ENCODE measurements at places on chromosomes 1 and 21.

DNA sequence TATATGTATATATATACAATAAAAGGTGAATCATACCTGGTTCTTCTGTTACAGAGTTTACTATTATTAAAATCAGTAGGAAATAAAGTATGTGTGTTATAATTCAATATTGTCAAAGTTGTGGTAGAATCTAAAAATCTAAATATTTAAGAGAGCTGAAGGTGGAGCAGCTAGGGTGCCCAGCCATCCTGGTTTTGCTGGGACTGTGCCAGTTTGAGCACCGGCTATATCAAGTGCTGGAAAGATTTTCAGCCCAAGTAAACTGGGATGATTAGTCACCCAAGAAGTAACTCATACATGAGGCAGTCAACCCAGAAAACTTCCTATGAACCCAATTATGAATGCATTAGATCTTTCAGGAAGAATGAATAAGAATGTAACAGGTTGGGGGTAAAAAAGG, 16.9 kb upstream of the KRTAP19-5 start:
- no peaks in the 10 kb centered on the region for H3K27me3 ChIP-seq
- H3K27ac ChIP-seq = no peak overlapping the region
- no peaks in the 10 kb centered on the region for H3K4me1 ChIP-seq
- no peak for DNase-seq
- no peak overlapping the region for H3K4me3 ChIP-seq
- H3K36me3 ChIP-seq = no peaks in the 10 kb centered on the region

DNA sequence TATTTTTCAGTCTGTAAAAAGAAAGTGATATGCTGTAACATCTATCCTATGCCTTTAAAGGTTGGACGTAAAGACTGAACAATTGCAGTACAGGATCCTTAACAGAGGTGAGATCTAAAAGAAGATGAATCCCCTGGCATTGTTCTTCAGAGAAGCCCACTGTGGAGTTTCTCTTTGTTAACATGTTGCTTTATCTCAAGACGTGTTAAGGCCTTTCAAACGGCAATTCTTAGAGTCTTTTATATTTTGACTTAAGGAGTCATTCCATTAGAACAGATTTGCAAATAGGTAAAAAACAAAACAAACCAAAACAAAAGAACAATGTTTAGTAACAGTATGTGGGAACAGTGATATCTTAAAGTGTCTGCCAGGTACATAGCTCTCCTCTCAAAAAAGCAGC, 225.1 kb upstream of the ZP4 start:
- no peak overlapping the region for H3K4me3 ChIP-seq
- H3K27me3 ChIP-seq = no peaks in the 10 kb centered on the region
- no peak overlapping the region for H3K27ac ChIP-seq
- DNase-seq = no peak

DNA sequence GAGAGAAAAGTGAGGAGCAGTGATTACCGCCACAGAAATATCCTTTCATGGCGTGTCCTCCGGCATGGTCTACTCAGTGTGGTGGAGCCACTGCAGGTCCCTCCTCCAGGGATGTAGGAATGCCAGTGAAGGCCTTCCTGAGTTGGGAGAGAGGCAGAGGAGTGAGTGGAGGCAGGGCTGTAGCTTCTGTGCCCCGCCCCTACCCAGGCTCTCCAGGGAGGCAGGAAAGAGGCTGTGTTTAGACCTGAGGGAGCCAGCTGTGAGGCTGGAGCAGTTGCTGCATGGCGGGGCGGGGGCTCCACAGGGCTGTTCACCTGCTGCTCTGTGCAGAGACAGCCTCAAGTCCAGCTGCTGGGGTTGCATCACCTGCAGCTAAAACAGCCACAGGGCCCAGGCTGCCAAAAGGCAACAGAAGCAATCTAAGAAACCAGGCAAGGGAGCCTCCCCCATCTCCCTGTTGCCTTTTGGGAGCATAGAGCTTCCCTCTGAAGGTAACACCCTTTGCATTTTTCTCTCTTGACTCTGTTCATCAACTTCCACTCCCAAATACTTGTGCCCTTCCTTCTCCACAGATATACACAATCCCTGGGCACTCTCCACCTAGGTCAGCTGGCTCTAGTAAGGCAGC, 801 bp upstream of the ANXA9 start:
- H3K4me1 ChIP-seq = peaks cover 20% of the 10 kb centered on the region
- no peak overlapping the region for H3K27ac ChIP-seq
- DNase-seq = no peak
- H3K4me3 ChIP-seq = no peak overlapping the region
- H3K36me3 ChIP-seq = no peaks in the 10 kb centered on the region

DNA sequence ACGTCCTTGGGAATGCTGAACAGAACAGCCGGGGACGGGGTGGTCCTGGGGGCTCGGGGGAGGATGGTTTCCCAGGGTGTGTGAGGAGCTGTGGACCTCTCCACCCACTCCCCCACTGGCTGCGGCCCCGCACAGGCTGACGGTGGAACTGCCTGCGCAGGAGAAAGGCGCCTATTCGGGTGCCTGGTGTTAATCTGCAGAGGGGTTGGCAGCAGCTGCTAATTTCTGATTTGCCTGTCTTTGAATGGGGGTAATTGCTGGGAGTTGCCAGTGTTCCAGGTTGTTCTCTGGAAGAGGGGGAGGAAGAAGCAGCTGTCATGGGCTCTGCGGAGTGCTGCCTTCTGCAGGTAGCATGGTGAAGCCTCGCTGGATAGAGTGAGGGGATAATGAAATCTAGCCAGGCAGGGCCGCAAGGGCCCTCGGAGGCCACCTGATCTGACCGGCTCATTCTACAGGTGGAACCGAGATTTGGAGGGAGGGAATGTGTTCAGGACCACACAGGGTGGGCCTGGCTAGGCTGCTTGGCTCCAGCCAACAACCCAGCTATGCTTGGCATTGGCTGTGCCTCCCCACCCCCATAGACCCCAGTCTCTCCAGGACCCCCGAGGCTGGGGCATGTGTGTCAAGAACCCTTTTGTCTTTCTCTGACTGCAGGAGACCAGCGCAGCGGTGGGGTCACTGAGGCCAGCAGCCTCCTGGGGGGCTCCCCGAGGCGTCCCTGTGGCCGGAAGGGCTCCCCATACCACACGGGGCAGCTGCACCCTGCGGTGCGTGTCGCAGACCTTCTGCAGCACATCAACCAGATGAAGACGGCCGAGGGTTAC, 67.1 kb downstream of the PTPRU start:
- H3K27ac ChIP-seq = no peak overlapping the region
- no peaks in the 10 kb centered on the region for H3K4me1 ChIP-seq
- H3K27me3 ChIP-seq = no peaks in the 10 kb centered on the region
- H3K4me3 ChIP-seq = no peak overlapping the region
- no peak for DNase-seq

GRCh38 chr1:112849425-112850033, 106.5 kb downstream of the SLC16A1 start:
- H3K36me3 ChIP-seq = no peaks in the 10 kb centered on the region
- DNase-seq = peak; percentile 23
- no peak overlapping the region for H3K27ac ChIP-seq

DNA sequence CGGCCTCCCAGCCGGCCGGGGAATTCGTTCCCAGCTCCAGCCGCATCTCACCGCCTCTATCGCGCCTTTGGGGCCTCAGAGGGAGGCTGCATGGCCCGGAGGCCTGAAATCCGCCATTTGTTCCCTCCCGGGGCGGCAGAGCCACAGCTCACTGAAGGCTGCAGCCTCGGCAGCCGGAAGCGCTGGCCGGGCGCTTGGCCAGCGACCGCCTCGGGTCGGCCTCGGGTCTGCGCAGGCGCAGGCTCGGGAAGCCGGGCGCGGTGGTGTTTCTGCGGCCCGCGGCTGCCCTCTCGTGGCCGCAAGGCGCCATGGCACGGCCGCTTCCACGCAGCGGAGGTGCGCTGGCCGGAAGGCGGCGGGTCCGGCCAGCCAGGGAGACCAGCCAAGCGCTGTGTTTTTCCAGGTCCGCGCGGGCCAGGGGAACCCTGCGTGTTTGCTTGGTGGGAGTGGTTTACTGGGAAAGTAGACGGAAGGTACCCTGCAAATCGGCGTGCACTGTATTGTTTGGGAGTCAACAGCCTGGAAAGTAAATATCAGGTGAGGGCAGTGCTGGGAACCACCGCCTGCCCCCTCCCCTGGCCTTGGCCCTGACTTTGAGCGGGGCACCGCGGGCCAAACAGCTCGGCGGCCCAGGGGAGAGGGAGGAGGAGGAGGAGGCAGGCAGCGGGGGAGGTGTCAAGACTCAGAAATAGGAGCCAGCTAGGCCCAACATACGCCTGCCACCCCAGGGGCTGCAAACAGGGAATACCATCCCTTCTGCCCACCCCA, 52.7 kb upstream of the CD34 start:
- H3K27ac ChIP-seq = peak overlapping the region; percentile 62
- H3K4me1 ChIP-seq = peaks cover 25% of the 10 kb centered on the region
- no peaks in the 10 kb centered on the region for H3K36me3 ChIP-seq
- DNase-seq = peak; percentile 87

DNA sequence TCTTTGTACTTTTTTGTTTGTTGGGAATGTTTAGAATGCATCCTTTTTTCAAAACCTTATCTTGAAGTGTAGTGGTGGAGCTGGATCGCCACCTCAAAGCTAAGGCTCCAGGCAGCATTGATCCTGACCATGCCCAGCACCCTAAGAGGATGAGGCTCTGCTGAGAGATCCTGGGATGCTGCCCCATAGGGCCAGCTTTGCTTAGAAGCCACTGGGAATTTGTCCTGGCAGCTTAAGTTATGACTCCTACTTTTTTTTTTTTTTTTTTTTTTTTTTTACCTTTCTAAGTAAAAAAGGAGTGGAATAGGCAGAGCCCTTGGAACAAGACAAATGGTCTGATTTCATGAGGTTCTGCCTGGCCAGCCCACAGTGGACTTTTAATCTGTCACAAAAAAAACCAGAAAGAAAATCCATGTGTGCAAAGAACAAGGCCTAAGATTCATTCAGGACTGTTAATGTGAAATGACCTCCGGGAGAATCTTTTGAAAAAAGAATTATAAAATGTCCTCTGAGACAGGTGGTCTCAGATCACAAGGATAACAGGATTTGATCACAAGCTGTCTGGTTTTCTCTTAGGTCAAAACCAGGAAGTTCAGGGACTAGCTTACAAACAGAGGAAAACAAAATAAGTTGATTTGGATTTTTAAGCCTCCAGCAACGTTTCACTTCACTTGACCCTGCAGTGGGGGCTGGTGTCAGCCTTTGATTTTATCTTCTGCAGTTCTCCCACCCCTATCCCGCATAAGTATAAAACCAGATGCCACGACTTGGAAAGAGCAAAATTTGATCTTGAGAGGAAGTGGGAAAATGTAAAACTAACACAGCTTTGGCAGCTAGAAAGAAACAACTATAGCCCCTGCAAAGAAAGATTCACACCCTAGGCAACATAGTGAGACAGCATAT, 25.9 kb upstream of the RAP1A start:
- peaks cover 50% of the 10 kb centered on the region for H3K4me1 ChIP-seq
- no peak overlapping the region for H3K4me3 ChIP-seq
- H3K27ac ChIP-seq = peak overlapping the region; percentile 70

DNA sequence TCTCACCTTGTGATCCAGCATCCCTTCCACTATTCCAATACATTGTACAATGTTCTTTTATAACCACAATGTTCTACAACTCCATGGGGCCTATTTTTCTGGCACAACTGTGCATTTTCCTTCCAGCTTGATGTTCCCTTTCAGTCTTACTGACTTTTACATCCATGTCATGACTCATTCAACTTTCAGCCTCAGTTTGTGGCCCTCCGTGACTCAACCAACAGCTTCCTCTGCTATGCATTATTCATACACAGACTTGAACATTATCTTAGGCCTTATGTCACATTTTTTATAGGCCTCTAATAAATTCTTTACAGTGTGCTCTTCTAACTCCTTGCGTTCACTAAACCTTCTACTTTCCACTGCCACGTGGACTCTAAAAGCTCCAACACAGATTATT, 119.4 kb upstream of the PRMT6 start:
- no peak for DNase-seq
- no peak overlapping the region for H3K4me3 ChIP-seq
- H3K36me3 ChIP-seq = no peaks in the 10 kb centered on the region
- H3K4me1 ChIP-seq = no peaks in the 10 kb centered on the region
- H3K27me3 ChIP-seq = no peaks in the 10 kb centered on the region

- H3K27me3 ChIP-seq = no peaks in the 10 kb centered on the region
- H3K4me3 ChIP-seq = no peak overlapping the region
- H3K4me1 ChIP-seq = no peaks in the 10 kb centered on the region
- H3K36me3 ChIP-seq = no peaks in the 10 kb centered on the region
Measured at GRCh38 chr21:26388731-26389231, 184.3 kb downstream of the CYYR1 start.

DNA sequence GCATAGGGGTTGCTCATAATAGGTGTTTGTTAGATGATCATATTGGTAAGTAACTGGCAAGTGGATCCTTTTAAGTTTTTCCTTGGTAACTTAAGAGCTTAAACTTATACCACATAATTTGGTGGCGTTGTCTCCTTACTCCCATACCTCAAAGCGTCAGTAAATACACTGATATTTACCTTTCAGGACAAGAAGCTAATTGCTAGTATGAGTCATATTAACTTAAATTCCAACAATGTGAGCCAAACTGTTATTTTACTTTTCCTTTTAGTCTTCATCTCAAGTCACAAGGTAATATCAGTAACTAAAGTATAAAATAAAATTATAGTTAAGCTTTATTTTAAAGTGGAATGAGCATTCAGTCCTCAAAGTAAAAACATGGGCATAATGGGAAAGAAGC, 9.0 kb upstream of the SH3GLB1 start:
- H3K4me1 ChIP-seq = no peaks in the 10 kb centered on the region
- no peak overlapping the region for H3K4me3 ChIP-seq
- H3K36me3 ChIP-seq = no peaks in the 10 kb centered on the region
- no peak for DNase-seq

GRCh38 chr1:221994939-221995338, 253.1 kb upstream of the DUSP10 start:
- H3K4me1 ChIP-seq = no peaks in the 10 kb centered on the region
- no peaks in the 10 kb centered on the region for H3K27me3 ChIP-seq
- DNase-seq = no peak
- no peak overlapping the region for H3K4me3 ChIP-seq

- no peak overlapping the region for H3K4me3 ChIP-seq
- H3K27me3 ChIP-seq = peaks cover 4% of the 10 kb centered on the region
- no peak overlapping the region for H3K27ac ChIP-seq
- no peaks in the 10 kb centered on the region for H3K36me3 ChIP-seq
- no peak for DNase-seq
Measured at GRCh38 chr1:213613549-213613948, 374.2 kb upstream of the PROX1 start.

- H3K27ac ChIP-seq = no peak within 1 kb of the TSS
- no peaks in the 10 kb centered on the region for H3K36me3 ChIP-seq
- no peaks in the 10 kb centered on the region for H3K4me1 ChIP-seq
- no peaks in the 10 kb centered on the region for H3K27me3 ChIP-seq
- peak; percentile 54 for DNase-seq
Measured at GRCh38 chr21:39867198-39867650, at the start of gene PCP4. PCP4 (plus strand) TSS chr21:39867438; CDS start chr21:39867502, 64 bp downstream.

Measured in B cell (primary cell).